ENCODE measurements at places on chromosomes 16 and 17.

GRCh38 chr16:30092373-30093010 lies 768 bp upstream of the TBX6 start:
- DNase-seq, result peak; percentile 31

GRCh38 chr16:57445510-57445909 lies 1.7 kb downstream of the CIAPIN1 start:
- DNase-seq, result no peak

- no peak for DNase-seq
These were observed 25.8 kb upstream of the HAS3 start for GRCh38 chr16:69079697-69080096.

GRCh38 chr17:49846938-49847712 lies 744 bp downstream of the TAC4 start:
- DNase-seq, result no peak

DNA sequence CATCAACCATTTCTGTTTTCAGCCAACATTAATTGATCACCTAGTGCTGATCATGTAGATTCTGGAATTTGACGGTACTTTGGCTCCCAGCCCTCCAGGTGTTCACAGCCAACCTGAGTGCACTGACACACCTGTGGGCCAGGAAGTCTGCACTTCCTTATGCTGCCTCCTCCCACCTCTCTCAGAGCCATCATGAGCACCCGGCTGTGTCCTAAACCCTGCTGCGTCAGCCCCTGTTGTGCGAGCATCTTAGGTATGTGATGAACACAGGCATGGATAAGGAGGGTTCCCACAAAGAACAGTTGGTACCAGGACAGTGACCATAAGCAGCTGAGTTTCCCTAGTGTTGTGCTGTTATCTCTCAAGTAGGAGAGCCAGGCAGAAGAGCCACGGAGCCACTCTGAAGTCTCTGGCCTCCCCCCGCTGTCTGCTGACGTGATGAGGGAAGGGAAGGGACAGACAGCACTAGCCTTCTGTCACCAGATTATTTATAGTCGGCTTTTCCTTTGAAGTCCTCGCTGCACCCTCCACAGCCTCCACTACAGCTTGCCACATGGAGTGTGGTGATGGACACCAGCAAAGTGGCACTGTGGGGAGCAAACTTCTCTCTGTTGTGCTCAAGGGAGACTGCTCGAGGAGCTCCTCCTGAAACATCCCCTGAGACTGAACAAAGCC lies 162.8 kb upstream of the ANKFN1 start:
- DNase-seq, result no peak

GRCh38 chr17:18314059-18314730 lies 599 bp downstream of the TOP3A start:
- peak; percentile 7 for DNase-seq

DNA sequence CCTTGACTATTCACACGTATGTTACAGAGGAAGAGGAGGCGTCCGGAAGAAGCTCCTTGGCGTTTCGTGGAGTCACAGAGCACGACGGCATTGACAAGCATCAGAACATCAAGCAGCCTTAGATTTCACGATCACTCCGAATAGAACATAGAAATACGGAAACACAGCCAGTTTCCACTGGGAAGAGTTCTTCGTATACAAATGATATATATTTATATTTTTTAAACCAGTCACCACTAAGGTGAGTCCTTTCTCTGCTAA lies 3.1 kb downstream of the CBLN1 start:
- DNase-seq, result no peak

- no peak for DNase-seq
These were observed 71.6 kb downstream of the ABCC1 start for GRCh38 chr16:16021020-16021419.
